ENCODE measurements at places on chromosomes 3 and 15.

DNA sequence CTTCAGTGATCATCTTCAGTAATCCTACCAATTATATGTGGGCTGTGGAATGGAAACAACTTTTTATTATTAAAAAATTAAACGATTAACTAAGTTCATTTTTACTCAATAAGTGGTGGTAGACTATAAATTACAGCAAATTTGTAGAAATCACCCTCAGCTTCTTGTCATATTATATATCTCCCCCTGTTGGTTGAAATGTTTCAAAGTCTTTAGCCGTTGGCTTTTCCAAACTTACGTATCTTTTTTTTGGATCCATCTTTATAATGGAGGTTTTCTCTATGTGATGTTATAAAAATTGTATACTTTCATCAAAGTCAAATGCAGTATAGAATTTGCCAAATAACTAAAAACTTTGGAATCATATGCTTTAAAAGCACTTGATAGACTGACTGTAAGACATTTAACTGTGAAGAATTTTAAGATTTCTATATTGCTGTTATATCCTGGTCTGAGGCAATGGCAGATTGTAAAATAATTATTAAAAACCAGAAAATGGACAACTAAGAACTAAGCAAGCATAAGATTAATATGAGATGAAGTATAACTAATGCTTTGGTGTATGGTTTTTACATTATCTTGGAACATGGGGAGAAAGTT lies 44.7 kb downstream of the ATP11B start:
- DNase-seq, result peak; percentile 31

GRCh38 chr3:129315223-129315997 lies 36.7 kb downstream of the HMCES start:
- DNase-seq, result peak; percentile 48

DNA sequence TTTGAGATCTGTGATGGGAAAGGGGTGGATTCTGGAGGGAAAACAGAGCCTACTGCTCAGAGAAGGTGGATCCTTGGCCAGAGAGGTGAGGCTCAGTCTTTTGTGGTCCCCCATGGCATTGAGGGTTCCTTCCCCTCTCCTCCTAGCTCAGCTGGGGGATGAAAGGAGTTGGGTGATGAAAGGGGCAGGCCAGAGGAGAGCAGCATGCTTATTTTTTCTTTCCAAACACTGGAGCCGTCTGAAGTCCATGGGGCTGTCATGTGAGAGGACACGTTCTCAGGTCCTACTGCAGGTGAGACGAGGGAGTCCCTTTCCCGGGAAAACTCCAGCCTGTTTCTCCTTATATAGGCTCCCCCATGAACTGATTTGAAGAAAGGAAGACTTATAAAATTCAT lies 71.4 kb downstream of the SCN5A start:
- no peak for DNase-seq

DNA sequence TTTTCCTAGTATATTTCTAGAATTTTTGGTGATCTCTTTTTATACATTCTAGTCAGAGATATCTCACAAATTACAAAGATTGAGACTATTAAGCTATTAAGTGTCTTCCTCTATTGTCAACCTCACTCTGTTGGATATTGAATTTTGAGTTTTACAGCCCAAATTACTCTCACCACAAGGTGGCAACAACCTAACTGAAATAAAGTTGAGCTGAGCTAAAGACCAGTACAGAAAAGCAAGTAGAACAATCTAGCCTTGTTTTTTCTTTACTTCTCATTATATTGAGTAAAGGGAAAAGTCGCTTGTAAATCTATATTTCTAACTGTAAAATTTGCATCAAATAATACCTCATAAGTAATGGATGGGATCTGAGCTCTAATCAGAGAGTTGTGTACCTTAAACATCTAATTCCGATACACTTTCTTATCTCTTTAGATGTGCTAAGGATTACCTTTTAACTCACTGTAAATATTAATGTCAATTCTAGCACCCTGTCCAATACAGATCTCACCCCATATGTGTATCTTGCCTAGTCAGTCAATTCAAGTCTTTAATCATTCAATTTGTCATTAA lies 13.6 kb upstream of the COMMD2 start:
- no peak for DNase-seq

DNA sequence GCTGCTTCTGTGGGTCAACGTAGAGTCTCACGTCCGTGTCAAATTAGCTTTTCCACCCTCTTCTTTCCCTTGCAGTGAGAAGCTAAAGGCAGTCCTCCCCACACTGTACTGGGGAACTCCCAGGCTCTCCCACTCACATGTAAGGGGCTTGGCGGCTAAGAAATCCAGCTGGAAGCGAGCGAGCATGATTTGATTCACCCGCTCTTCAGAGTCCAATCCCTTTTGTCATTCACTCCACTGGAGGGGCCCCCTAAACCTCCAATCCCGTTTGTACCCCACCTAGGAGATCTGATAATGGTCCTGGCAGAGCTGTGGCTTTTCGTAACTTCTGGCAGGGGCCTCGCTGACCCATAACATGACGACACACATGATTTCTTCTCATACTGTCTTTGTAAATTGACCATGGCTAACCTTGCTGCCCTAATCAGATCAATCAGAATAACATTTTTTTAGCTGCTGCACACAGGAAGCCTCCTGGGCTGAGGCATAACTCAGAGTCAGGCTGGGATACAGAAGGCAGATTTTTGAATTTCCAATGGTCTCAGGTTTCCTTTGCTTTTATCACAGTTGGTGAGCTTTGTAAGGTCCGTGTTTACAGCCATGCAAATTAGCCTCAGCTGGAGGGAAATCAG lies 235.2 kb downstream of the GREM1 start:
- DNase-seq, result no peak

DNA sequence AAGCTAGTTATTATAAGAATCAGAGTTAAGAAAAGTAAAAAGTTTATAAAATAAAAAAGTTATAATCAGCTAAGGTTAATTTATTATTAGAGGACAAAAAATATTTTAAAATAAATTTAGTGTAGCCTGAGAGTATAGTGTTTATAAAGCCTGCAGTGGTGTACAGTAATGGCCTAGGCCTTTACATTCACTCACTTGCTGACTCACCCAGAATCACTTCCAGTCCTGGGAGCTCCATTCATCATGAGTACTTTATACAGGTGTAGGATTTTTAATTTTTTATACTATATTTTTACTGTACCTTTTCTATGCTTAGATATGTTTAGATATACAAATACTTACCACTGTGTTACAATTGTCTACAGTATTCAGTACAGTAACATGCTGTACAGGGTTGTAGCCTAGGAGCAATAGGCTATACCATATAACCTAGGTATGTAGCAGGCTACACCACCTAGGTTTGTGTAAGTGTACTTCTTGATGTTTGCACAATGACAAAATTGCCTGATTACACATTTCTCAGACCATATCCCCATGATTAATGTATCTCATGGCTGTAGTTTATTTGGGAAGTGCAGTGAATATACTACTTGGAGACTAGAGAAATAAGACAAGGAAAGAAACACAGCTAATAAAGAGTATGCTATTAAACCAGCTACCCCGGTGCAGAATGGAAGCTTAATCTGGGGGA lies 101.9 kb upstream of the GALNT15 start:
- no peak for DNase-seq

DNA sequence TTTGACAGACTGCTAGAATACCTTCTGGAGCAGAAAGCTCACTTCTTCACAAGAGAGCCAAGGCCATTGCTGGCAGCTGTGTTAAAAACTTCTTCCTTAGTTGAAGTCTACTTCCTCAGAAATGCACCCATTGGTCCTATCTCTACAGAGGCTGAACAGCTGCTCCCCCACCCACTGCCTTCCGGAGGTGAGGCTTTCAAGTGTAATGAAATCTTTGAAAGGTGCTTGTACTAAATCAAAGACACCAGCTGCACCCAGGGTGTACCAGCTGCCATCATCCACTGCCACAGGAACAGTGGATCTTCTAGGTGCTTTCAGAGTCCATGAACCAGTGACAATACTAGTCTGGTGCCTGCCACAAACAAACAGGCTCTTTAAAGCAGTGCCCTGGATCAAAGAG lies 26.4 kb upstream of the HERC1 start:
- peak; percentile 74 for DNase-seq

DNA sequence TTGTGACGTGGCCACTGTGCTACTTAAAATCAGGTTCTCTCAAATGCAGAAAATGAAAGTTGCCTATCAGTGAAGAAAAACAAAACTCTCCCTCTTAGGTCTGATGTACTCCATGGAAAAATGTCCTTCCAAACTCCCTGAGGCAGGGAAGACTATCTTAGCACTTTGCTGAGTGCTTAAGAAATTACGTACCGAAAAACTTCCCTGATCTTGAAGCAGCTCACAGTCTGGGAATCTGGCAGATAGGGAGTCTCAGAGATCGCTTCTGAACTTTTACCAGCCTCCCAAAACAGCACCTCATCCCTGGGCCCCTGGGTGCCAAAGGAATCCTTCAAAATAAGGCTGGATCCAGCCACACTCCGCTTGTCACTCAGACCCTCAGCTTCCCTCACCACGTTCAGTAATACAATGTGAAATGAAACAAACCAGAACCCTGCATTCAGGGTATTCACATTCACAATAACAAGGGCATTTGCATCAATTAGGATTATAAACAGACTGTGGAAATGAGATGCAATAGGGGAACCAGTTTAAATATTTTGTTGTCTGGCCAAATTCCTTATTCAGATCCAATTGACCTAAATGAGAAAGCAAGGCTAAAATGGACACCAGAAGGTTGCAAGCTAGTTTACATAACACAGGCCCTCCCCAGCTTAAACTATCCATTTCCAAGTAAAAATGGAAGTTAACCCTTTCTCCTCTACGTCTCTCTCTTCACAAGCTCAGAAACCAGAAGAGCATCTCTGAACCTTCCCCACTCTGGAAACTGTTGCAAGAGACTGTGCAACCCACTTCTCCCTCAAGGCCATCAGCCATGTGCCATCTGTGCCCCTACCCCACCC lies 20.9 kb downstream of the OSBPL10 start:
- no peak for DNase-seq

DNA sequence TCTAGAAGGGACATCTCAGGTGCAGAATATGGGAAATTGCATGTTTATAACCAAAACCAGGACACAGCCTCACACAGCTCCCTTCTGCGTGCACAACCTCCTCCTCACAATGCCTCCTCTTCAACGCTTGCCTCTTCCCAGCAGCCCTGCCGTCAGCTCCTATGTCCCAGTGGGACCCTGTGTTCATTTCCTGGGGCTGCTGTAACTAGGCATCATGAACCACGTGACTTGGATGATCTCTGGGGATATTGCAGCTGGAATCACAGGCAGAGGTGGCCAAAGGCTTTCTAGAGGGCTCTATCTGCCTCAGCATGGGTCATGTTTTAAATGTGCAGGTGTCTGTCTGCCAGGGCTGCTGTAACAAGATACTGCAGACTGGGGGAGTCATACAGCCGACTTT lies 375.3 kb downstream of the OCA2 start:
- no peak for DNase-seq

Data from CD4-positive, alpha-beta T cell treated with Interleukin-21 for 1 hour (primary cell).